ENCODE measurements at places on chromosomes 1 and 21. TPM values are rescaled to one million over a fixed set of nuclear protein-coding genes. Genes with fewer than 3 reads are reported as not detected.

The GJA5 gene
- total RNA-seq = not detected

The LIN28A gene
- total RNA-seq = not detected

The LCE3E gene
- total RNA-seq = not detected

The HMGB4 gene
- total RNA-seq = not detected

DNA sequence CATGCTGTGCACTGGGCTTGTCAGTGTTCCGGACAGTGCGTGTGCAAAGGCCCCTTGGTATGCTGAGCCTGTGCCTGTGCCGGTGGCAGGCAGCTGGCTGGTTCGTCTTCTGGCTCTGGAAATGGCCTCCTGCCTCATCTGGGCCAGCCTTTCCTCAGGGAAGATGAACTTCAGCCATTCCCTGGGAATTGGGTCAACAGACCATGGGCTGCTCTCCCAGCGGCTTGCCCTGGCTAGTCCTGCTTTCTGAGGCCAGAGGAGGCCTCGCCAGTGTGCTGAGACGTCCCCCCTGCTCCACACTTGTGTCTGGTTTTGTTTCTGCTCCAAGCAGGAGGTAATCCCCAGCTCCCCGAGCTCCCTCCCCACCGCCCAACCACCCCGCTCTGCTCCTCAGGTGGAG is 32.6 kb upstream of the RD3 start:
- DNase-seq = no peak

- DNase-seq = no peak
These were observed 22.6 kb downstream of the RNU1-3 start for GRCh38 chr1:16644193-16644481.

DNA sequence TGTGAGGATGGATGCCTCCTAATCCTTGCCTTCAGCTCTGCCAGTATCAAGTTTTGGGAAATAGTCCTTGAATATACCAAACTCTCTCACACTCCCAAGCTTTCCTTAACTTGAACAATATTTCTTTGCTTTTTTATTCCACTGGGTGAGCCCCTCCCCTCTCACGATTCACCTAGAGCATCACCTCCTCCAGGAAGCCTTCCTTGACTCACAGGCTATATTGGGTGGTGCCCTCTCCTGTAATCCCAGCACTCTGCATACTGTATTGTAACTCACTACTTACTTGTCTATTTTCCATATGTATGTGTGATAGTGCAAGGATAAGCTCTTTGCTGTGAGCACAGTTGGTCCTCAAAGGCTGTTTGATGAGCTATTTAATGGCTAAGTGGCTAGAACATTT is 114.7 kb downstream of the PLXNA2 start:
- DNase-seq = no peak

Data from activated naive CD8-positive, alpha-beta T cell treated with anti-CD3 and anti-CD28 coated beads for 36 hours (primary cell).